Activated T-cell treated with anti-CD3 and anti-CD28 coated beads for 1 hour (primary cell): ENCODE measurements at places on chromosomes 6 and 20.

GRCh38 chr6:52964318-52964717 is 30.8 kb downstream of the GSTA4 start:
- no peak for DNase-seq

- no peak for DNase-seq
Measured at GRCh38 chr6:156513504-156513903, 263.7 kb upstream of the ARID1B start.

DNA sequence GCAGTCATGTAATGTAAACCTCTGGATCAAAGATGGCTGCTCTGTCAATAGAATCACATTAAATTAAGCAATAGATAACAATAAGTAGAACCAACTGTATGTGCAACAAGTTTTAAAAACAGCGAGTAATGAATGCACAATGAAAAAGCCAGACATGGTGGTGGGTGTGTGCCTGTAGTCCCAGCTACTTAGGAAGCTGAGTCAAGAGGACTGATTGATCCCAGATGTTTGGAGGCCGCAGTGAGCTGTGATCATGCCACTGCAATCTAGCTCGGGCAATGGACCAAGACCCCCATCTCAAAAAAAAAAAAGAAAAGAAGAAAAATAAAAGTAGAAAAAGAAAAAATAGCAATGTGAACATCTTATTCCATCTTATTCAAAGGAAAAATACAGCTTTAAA is 558.7 kb upstream of the MMS22L start:
- no peak for DNase-seq

DNA sequence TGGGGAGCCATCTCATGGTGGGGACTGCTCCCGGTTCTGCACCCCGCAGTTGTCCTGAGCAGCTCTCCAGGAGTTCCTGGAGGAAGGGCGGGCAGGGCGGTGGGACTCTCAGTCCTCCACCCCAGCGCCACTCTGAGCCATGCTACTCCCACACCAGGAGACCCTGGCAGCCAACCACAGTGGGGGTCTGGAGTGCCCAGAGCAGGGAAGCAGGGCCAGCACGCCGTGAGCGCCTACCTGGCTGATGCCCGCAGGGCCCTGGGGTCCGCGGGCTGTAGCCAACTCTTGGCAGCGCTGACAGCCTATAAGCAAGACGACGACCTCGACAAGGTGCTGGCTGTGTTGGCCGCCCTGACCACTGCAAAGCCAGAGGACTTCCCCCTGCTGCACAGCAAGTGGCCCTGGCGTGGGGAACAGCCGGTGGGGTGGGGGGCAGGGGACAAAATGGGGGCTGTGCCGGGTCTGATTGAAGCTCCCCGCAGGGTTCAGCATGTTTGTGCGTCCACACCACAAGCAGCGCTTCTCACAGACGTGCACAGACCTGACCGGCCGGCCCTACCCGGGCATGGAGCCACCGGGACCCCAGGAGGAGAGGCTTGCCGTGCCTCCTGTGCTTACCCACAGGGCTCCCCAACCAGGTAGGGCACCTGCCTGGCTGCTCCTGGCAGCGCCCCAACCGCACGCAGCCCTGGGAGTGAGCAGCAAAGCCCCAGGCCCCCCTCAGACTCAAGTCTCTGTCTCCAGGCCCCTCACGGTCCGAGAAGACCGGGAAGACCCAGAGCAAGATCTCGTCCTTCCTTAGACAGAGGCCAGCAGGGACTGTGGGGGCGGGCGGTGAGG is 1.6 kb upstream of the TNFRSF6B start:
- no peak for DNase-seq

- DNase-seq: no peak
Measured at GRCh38 chr6:145336119-145336518, 399.2 kb downstream of the EPM2A start.

DNA sequence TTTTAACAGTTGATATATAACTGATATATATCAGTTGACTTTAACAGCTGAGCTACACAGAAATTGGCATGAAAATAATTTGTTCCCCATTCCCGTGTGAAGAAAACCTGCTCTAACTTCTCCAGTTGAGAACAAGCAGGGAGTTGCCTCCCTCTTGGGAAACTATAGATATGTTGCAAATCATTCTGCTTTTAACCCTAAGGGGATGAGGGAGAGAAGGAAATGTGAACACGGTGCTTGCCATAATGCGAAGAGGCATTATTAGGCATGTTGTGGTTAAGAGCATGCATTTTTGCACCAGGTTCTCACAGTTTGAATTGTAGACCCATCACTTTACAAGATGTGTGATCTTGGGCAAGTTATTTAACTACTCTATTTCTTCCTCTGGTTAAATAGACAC is 453.7 kb downstream of the TENT5A start:
- no peak for DNase-seq

GRCh38 chr20:44646023-44646640 is 5.4 kb downstream of the ADA start:
- no peak for DNase-seq

DNA sequence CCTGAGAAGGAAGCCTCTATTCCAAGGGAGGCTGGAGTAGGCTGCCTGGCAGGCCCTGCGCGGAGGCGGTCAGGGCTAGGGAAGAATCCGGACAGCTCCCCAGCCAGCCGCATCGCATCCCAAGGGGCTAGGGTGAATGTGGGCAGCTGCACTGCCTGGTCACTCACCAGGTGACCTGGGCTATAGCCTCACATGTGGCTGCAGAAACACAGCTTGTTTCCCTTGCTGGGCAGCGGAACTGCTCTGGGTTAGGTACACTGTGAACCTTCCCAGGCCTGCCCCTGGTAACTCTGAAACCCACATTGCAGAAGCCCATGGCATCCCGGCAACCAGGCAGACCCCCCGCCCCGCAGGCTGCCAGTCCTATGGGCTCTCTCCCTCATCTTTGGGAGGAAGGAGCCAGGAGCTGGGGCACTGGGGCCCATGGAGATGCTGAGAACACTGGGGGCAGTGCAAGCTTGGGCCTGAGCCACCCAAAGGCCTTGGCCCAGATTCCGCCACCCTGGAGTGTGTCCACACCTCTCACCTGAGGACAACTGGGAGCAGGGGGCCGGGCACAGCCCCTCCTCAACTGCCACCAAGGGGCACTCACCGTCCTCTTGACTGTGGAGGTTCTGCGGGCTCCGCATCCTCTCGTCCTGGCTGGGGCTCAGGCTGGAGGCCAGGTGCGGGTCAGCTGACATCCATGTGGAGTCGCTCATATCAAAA is 111.0 kb downstream of the NOL4L start:
- no peak for DNase-seq

DNA sequence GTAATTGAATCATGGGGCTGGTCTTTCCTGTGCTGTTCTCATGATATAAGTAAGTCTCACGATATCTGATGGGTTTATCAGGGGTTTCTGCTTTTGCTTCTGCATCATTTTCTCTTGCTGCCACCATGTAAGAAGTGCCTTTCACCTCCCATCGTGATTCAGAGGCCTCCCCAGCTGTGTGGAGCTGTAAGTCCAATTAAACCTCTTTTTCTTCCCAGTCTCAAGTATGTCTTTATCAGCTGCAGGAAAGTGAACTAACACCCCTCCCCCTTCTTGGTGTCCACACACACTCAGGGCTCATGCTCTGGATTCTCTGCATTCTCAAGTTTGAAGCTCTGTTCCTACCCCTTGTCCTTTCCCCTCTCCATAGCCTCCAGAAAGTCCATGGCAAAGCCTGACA is 107.1 kb downstream of the THBS2 start:
- no peak for DNase-seq

DNA sequence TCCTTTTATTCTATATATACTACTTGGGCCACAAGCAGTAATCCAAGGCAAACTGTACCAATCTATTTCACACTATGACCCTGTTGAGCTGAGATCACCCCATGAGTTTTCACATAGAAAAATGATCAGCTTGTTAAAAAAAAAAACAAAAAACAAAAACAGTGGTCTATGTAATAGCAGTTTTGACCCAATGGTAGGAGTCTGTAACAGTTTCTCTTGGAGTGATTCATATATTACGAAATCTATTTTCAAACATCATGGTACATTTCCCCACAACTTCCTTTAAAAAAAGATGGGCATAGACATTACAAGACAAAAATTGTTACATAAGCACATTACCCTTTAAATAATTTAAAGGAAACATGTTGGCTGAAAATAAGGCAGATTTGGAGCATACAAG is 78.1 kb downstream of the PRSS35 start:
- no peak for DNase-seq
